Left forelimb (tissue), 1 donor: ENCODE measurements at places on chromosomes 13 and 19.
A peak's percentile ranks its signal among the peaks of the same experiment; 100 is the strongest.

- DNase-seq, result no peak
Measured at GRCh38 chr13:27613628-27614027, 6.7 kb downstream of the LNX2 start.

DNA sequence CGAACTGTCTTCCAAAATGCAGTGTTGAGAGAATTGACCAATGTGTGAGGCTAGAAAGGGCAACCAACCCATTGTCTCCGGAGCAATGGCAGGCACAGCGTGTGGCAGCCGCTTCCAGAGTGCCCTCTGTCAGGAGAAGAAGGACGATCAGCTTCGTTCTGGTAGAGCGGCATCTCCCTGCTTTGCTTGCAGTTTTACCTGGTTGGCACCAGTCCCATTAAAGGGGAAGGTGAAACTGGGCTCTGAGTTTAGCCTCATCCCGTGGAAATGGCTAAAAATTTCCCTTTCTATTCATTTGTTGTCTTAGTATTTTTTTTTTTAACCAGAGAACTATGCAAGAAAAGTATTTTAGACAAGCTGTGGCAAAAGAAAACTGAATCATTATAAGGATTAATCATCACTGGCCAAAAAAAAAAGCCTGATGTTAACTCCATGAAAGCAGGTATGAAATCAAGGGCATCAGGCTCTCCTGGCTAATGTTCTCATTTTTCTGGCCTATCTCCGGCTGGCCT lies 81.5 kb upstream of the SLC7A1 start:
- DNase-seq, result no peak

DNA sequence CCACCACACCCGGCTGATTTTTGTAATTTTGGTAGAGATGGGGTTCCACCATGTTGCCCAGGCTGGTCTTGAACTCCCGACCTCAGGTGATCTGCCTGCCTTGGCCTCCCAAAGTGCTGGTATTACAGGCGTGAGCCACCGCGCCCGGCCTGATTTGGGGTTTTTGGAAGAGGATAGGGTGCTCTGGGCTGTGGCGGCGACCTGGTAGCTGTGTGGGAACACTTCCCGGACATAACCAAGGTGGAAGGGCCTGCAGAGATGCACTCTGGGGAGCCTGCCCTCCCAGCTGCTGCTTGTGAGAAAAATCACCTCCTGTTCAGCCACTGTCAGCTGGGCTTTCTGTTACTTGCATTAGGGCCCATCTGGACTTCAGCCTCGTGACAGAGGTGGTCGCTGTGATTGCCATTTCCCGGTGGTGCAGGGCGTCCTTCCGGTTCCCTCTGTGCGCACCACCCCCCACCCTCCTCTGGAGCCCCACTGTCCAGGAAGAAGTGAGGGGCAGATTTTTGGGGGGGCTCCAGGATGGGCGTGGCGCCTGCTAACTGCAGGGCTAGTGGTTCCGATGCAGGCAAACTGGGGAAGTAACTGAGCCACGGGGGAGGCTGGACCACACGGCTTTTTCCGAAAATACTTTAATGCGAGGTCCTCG lies 7.5 kb downstream of the IL4I1 start:
- no peak for DNase-seq

DNA sequence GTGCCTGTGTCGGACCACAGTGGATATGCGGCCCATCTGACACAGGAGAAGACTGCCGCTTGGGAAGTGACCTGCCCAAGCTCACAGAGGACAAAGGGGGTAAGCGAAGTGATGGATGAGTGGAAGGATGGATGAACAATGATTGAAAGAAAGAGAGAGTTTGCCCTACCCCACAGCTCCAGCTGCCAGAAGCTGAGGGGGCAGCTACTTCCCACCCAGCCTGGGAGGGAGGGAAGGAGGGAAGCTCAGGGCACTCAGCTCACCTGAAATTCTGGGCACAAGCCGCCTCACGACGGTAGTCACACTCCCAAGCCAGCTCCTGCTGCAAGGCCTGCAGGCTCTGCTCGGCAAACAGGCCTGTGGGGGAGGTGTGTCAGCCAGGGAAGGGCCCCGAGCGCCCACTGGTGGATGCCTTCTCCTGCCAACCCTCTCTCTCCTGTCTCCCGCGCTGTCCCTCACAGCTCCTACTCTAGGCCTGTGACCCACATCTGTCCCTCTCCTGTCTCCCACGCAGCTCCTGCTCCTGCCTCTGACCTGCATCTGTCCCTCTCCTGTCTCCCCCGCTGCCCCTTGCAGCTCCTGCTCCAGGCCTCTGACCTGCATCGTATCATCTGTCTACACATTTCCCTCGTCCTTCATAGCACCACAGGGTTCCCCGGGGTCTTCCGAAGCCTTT lies 12.0 kb upstream of the NUMBL start:
- no peak for DNase-seq

- DNase-seq, result no peak
Measured at GRCh38 chr13:23956106-23956505, 58.8 kb upstream of the C1QTNF9B start.

GRCh38 chr13:60583911-60584753 lies 187.1 kb downstream of the TDRD3 start:
- no peak for DNase-seq

DNA sequence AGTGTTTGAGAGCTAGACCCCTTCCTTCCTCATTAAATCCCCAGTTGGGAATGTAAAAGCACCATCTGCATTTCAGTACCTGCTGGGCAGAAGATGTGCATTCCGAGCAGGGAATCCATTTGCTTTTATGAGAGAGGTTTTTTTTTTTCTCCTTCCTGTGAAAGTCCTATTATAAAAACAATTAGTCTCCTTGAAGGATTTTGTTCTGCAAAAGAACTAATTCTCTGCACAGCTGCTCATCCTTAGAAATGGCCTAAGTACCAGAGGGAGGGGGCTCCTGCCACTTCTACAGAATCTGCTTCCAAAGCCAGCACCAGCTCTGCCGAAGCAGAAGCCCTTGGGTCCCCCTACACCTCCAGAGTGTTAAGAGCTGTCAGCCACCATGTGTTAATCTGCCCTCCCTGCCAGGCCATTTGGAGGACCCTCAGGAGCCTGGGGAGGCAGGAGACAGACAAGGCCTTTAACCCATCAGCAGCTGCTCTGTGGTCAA lies 36.4 kb upstream of the SERPINE3 start:
- DNase-seq, result no peak

GRCh38 chr13:73664851-73665250 lies 469.4 kb downstream of the KLF12 start:
- DNase-seq, result no peak

DNA sequence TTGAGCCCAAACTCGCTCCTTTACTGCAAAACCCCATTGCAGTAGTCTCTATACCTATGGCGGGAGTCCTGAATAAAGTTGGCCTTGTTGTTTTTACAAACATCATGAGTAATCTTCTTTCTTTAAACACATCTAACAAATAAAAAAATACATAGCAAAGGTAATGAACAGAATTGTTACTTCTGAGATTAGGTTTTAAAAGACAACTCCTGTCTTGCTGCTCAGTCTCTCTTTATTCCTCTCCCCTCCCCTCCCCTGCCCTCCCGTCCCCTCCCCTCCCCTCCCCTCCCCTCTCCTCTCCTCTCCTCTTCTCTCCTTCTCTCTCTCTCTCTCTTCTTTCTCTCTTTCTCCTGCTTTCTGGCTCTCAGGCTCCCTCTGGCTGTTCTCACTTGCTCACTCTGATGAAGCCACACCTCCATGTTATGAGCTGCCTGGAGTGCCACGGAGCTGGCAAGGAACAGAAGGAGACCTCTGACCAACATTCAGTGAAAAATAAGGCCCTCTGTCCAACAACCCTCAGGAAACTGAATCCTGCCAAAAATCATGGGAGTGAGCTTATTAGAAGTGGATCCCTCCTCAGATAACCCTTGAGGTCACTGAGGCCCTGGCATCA lies 300.7 kb upstream of the MIR17HG start:
- DNase-seq, result no peak

- no peak for DNase-seq
Measured at GRCh38 chr19:14096272-14096992, 5.9 kb upstream of the SAMD1 start.

GRCh38 chr13:71089056-71089455 lies 777.9 kb downstream of the DACH1 start:
- no peak for DNase-seq

DNA sequence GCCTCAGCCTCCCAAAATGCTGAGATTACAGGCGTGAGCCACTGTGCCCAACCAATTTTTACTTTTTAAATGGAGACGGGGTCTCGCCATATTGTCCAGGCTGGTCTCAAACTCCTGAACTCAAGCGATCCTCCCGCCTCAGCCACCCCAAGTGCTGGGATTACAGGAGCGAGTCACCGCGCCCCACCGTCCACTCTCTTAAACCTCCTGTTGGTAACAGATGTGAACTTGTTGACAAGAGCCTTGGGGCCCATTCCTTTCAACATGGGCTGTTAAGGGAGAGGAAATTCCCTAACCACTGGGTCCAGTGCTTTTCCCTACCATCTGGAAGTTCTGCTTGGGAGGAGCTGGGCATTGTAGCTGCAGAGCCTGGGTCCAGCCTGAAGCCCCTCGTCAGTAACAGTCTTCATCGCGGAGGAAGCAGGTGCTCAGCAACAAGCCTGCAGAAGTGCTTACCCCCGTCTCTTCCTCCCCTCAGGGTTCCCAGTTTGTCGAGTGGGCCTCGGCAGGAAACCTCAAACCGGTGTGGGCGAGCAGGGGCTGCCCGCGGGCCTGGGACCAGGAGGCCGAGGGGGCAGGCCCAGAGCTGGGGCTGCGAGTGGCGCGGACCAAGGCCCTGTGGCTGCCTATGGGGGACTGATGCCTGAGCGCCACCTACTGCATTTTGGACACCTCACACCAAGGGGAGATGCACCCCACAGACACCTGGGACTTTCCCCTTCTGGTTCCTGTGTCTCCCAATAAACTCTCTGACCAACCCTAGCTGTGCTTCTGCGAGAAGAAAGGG lies 4.0 kb upstream of the FLT3LG start:
- no peak for DNase-seq

GRCh38 chr19:11187441-11187840 lies 9.9 kb downstream of the KANK2 start:
- DNase-seq, result no peak

GRCh38 chr13:50893211-50893852 lies 16.3 kb upstream of the RNASEH2B start:
- no peak for DNase-seq

GRCh38 chr13:31131470-31131961 lies 30.2 kb downstream of the HSPH1 start:
- no peak for DNase-seq

DNA sequence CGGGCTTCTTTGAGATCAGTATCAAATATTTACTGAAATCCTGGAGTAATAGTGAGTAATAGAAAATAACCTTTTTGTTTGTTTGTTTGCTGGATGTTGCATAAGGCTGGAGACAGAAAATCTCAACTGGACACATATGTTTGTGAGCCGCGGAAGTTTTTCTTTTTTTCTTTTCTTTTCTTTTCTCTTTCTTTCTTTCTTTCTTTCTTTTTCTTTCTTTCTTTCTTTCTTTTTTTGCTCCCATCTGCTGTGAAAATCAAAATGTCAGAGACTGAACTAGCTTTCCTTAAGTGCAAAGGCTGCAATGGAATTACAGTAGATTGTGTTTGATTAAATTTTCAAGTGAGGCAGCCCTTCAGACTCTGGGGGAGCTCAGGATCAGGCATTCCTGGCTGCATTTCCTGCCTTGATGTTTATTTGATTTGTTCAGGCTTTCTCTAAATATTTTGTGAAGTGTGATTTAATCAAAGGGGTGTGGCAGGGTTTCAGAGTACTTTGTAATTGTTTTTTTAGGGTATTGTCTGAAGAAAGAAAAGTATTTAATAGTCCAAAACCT lies 319 bp downstream of the FRY start:
- no peak for DNase-seq

GRCh38 chr19:14418856-14419105 lies 360 bp downstream of the DDX39A start:
- DNase-seq, result peak; percentile 89

DNA sequence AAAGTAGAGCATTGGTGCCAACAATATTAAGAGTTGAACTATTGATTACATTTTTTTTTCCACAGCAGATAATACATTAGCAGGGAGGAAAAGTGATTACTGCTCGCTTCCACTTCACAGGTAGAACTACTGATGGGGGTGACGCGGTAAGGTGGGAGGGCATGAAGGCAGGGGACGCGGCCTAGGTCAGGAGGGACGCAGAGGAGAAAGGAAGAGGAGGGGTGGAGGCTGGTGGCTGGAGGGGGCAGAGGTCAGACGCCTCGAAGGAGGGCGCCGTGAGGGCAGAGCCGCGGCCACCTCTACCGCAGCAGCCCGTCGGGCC lies 287 bp upstream of the B3GLCT start:
- no peak for DNase-seq
